ENCODE measurements at places on chromosomes 5 and 9. TPM values are rescaled to one million over a fixed set of nuclear protein-coding genes. Genes with fewer than 3 reads are reported as not detected.

DNA sequence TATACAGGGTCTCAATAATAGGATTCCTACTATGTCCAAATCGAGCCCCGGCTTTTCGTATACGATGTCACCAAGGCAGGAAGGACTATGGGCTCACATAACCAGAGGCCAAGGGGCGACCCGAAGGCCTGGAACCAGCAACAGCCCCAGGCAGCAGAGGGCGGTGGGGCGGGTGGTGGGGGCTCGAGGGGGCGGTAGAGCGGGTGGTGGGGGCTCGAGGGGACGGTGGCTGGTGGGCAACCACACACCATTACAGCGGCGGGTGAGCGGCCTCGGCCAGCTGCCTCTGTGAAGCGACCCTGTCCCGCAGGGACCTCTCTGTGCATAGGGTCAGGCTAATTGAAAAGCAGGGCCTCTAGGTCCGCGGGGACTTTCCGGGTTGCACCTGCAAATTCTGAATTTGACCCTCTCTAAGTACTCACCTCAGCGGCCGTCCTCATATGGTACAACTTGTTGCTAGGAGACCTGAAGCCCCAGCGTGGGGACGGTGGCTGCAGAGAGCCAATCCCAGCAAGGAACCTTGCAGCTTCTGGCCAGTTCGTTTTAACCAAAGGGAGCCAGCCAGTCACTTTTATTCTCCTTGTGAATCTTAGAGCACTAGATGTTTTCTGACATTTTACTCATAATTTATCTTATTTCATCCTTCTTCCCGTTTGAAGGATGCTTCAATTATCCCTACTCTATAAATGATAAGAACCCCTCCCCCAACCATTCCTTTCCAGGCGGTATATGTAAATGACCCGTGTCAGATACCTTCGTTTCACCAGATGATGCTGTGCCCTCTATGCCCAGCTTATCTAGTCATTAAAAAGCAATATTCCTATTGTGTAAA, at the start of gene NME5:
NME5 (minus strand) TSS at position 480 of the 832 bp plus-strand sequence. CDS start 648 bp downstream, outside the sequence.
- H3K36me3 ChIP-seq, result no peaks in the 10 kb centered on the region
- peak; percentile 81 for DNase-seq
- no peaks in the 10 kb centered on the region for H3K4me1 ChIP-seq
- H3K27ac ChIP-seq, result no peak within 1 kb of the TSS
- H3K4me3 ChIP-seq, result peak within 1 kb of the TSS; percentile 84

GRCh38 chr5:149397530-149397929, 18.4 kb upstream of the IL17B start:
- H3K4me1 ChIP-seq, result peaks cover 7% of the 10 kb centered on the region
- no peak for DNase-seq
- no peak overlapping the region for H3K27ac ChIP-seq
- peaks cover 5% of the 10 kb centered on the region for H3K27me3 ChIP-seq
- no peaks in the 10 kb centered on the region for H3K36me3 ChIP-seq

SLC45A2 gene
- 0.76 TPM for total RNA-seq

GRCh38 chr5:167701051-167701450, 590.4 kb upstream of the WWC1 start:
- DNase-seq, result no peak
- H3K4me1 ChIP-seq, result peaks cover 12% of the 10 kb centered on the region
- no peak overlapping the region for H3K4me3 ChIP-seq
- H3K27me3 ChIP-seq, result peaks cover 1% of the 10 kb centered on the region

GRCh38 chr9:114072184-114073140, 5.6 kb downstream of the AMBP start:
- H3K27ac ChIP-seq, result no peak overlapping the region
- no peak overlapping the region for H3K4me3 ChIP-seq
- H3K27me3 ChIP-seq, result peaks cover 5% of the 10 kb centered on the region
- no peak for DNase-seq
- no peaks in the 10 kb centered on the region for H3K36me3 ChIP-seq
- H3K4me1 ChIP-seq, result no peaks in the 10 kb centered on the region
